ENCODE measurements at places on chromosomes 3 and 15.
A peak's percentile ranks its signal among the peaks of the same experiment; 100 is the strongest.

GRCh38 chr3:24002129-24002528 is 57.0 kb downstream of the NR1D2 start:
- DNase-seq: no peak

GRCh38 chr15:99976811-99977271 is 243.6 kb upstream of the LYSMD4 start:
- DNase-seq: no peak

- no peak for DNase-seq
These were observed 356.8 kb upstream of the ATP11B start for GRCh38 chr3:182436547-182436946.

- DNase-seq: peak; percentile 5
These were observed 621.7 kb upstream of the AGTR1 start for GRCh38 chr3:148075771-148076716.

DNA sequence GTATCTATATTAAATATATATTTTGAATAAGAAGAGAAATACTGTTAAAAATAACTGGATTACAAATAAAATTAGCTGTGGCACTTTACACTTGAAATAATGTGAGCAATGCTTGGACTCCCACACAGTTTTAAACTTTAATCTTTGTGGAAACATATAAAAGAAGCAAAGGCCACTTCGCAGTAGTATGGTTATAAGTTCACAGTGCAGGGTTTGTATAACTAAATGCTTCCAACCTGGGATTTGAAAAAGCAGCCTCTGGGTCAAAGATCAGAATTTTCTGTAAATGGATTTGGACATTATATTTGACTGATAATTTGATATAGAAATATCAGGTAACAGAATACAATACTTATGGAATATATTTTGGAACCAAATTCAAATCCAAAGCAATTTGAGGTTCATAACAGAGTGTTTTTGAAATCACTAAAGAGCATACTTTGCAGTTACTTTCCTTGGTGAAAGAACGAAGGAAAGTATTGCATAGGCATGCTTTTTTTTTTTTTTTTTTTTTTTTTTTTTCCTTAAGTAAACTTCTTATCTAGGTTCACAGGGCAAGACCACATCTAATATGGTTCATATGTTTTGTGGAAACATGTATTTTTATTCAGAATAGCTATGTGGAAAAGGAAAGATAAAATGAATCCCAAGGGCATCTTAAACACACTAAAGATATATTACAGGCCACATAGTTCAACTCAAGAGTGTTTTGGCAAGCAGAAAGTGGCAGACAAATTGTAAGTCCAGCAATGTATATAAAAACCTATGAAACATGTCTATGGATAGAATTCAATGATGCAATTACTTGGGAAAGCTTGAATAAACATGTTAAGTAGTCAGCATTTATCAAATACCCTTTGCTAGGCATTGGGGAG is 47.1 kb upstream of the SGO1 start:
- DNase-seq: no peak

- peak; percentile 25 for DNase-seq
These were observed 89.4 kb downstream of the CD47 start for GRCh38 chr3:108001457-108001856.

DNA sequence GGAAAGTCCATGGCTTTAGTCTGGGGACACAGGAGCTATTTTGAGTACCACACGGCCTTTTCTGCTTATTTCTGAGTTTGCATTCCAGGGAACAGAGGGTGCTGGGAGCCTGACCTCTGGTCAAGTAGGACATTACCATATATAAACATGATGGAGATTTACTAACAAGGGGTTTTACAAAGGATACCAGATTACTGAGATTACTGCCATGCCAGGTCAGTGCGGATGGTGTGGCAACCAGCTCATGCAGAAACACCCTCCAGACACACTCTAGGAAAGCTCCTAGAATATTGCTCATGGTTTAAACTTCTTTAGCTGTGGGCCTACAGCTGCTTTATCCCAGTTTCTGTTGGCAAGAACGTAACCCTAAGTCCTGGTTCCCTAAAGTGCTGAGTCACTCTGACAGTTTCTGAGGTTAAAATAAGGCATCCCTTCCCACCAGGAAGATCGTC is 54.3 kb upstream of the AGTR1 start:
- DNase-seq: no peak

GRCh38 chr3:188416041-188416440 is 262.1 kb downstream of the LPP start:
- no peak for DNase-seq

- no peak for DNase-seq
These were observed 13.9 kb downstream of the DNAJB8 start for GRCh38 chr3:128452678-128453275.

GRCh38 chr15:66310786-66311185 is 17.4 kb downstream of the DIS3L start:
- DNase-seq: no peak

DNA sequence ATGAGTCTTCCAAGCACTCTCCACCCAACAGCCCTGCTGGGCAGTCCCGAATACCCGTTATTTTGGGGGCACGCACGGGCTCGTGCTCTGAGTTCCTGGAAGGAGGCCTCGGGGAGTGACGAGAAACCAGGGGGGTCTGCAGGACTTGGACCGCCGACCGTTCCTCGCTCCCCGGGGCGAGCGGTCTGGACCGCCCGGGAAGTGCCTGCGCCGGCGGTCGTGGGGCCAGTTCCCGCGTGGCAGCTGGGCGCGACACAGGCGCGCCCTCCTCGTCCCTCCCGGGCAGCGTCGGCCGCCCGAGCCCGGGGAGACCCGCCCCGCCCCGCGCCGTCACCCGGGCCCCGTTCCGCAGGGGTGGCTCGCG is 387 bp downstream of the GNB4 start:
- no peak for DNase-seq

DNA sequence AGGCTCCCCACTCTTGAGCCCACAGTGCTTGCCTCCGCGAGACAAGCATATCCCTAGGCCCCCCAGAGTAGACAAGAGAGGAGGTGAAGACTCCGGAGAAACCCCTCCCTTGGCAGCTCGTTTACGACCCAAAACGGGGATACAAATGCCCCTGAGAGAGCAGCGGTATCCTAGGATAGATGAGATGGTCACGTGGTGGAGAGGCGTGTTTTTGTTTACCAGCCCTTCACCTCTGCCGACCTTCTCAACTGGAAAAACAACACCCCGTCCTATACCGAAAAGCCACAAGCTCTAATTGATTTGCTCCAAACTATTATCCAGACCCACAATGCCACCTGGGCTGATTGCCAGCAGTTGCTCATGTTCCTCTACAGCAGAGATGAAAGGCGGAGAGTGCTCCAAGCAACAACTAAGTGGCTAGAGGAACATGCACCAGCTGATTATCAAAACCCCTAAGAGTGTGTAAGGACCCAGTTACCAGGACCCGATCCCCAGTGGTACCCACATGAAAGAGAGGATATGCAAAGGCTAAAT is 99.5 kb upstream of the OSBPL11 start:
- DNase-seq: no peak

- DNase-seq: no peak
These were observed 406.9 kb downstream of the TIGIT start for GRCh38 chr3:114700637-114701234.

DNA sequence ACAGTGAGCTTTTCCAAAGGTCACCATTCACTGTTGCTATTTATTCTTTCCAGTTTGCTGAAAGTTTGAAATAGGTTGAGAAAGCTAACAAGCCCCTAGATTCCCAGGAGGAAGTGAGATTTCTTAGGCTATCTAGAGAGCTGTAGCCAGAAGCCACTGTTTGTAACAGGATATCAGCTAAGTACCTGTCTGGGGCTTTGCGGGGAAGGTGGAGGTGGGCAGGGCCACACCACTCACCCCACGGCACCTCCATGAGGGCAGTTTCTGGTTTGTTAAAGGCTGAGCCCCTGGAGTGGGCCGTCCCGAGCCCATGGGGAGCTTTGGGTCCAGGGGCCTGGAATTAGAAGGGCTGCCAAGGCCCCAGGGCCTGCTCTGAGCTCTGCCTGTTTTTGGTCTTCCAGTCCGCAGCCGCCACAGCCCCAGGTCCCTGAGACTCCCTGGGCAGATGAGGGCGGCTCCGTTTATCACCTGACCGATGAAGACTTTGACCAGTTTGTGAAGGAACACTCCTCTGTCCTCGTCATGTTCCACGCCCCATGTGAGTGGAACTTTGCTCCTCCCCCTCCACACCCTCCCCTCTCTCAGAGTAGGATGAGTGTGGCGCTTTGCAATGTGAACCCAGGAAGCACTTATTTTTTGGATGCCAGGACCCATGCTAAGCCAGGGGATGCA is 63.4 kb downstream of the PDIA5 start:
- DNase-seq: no peak

- no peak for DNase-seq
These were observed 3.0 kb upstream of the RYK start for GRCh38 chr3:134253475-134254226.

GRCh38 chr3:9173445-9173844 is 76.0 kb downstream of the SRGAP3 start:
- DNase-seq: no peak

DNA sequence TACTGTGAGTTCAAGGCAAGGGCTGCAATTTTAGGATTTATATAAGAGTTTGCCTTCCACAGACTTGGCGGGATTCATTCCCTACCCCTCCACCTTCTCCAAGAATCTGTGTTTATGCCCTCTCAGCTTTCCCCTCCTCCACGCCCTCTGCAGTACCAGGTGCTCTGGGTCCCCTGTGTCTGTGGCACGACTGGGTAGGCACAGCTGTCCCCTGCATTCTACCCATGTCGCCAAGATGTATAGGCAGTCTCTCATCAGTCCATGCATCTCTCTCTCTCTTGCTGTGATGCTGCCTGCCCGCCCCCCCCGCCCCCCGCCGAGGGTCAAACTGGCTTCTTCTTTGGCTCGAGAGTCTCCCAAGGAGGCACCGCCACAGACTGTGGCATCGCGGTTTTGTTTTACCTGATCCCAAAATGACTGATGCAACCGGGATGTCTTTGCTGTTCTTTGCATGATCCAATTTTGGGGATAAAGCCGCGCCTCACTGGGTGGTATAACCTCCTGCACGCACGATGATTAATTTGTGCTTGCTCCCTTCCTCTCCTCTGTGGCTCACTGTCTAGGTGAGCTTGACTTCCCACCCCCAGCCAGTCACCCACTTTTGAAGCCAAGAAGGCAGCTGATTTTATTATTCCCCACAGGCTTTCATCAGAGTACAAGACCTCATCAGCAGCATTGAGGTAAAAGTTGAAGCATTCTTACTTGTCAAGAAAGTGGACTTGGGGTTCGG is 43.7 kb downstream of the EFCAB12 start:
- no peak for DNase-seq

DNA sequence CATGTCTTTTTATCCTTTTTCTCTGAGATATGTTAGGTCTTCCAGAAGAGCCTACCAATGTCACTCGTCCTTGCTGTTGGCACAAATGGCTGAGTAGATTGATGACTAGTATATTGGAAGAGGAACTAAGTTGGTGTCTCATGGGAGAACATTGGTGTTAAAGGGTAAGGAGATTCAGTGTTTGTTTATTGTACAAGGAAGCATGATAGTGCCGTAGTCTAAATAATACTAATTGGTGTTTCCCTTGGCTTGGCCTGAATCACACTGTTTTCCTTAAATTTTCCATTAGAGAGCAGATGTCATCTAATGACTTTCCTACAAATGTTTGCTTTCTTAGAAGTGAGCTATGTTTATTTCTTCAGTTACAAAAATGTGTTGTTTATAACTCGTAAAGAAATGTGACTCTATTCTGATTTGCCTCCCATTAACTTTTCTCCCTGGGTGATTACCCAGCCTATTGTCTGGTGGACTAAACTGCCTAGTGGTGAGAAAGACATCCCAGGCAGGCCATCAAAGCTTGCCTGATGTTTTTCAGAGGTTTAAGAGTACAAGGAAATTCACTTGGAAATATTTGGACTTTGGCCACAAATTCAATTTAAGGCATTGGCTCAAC is 28.7 kb downstream of the ADAMTSL3 start:
- DNase-seq: no peak

DNA sequence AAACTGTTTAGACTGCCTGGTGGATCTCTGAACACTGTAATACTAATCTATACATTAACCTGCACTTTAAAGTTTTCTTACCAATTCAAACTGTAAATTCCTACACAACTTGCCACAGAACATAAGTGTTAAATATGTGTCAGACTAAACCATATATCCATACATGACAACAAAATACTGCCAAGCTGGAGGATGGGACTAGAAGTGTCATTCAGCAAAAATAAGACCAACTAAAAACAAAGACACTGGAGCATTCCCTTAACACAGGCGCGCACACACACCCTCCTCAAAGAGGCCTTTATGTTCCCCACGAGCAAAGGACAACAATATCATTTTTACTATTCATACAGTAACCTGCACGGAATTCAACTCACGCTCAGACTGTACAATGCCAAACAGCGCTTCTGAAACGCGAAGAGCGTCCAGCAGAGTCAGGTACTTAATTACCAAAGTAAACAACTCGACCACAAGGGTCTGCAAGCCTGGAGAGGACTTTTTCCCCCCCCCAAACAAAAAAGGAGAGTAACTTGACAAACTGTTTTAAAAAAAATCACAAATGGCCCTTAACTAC is 1.1 kb downstream of the DCUN1D1 start:
- DNase-seq: no peak

DNA sequence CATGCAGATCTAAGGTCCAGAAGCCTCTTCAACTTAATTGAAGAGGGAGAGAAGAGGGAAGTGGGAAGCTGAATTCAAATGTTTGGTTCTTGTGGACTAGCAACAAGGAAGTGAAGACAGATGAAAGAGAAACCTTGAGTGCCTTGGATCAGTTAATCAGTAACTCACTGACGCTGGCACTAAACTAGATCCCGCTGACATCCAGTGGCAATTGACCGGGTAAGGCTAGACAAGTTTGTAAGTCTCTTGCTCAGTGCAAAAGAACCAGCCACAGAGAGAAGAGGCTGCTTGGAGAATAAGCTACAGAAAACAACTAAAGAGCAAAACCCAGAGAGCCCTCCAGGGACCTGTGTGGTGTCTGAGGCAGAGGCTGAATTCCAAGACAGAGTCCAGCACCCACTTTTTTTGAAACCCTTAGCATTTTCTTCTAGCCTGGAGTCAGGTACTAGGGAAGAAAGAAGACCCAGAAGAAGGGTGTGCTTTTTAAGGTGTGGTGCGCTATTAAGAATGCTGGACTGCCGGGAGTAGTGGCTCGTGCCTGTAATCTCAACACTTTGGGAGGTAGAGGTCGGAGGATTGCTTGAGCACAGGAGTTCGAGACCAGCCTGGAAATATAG is 6.9 kb downstream of the PLCH1 start:
- peak; percentile 92 for DNase-seq

DNA sequence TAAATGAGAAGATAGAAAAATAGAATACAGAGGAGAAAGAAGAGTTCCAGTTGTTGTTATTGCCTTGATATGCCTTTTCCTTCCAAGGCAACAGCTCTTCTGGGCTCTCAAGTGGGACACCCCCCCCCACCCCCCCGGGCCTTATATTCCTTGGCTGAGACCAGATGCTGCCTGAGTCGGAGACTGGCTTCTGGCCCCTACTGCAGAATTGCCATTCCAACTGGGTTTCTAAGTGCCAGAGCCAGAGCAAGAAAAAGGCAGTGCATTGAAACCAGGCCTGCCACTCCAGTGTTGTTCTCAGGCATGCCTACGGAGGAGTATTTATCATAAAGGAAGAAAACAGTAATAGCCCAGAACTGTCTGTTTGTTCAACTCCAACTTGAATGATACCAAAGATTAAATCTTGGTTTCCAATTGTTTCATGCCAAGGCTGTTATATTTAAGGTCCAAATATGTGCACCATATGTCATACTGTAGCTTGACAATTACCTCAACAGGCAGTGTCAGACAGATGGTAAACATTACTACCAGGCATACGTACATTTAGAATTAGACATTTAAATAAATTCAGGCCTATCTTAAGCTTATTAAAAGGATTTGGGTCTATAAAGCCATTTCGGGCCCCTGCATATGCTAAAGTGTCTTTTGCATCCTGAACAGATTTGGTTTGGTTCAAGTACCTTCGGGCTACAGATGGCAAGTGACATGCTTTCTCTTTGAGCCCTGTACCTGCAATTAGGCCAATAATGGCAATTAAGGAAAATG is 209.9 kb upstream of the SEMA6D start:
- DNase-seq: no peak

Measured in body of pancreas (tissue), 4 donors.